Activated naive CD8-positive, alpha-beta T cell treated with anti-CD3 and anti-CD28 coated beads, Interleukin-2, amount 50 U/mL, for 16 hours (primary cell): ENCODE measurements at places on chromosomes 12 and 14.

GRCh38 chr14:68779761-68780323, 13.0 kb downstream of the ZFP36L1 start:
- DNase-seq, result no peak

GRCh38 chr14:64201921-64202545, 92.1 kb downstream of the ESR2 start:
- DNase-seq, result no peak

GRCh38 chr14:50800032-50800431, 30.9 kb downstream of the NIN start:
- DNase-seq, result no peak

DNA sequence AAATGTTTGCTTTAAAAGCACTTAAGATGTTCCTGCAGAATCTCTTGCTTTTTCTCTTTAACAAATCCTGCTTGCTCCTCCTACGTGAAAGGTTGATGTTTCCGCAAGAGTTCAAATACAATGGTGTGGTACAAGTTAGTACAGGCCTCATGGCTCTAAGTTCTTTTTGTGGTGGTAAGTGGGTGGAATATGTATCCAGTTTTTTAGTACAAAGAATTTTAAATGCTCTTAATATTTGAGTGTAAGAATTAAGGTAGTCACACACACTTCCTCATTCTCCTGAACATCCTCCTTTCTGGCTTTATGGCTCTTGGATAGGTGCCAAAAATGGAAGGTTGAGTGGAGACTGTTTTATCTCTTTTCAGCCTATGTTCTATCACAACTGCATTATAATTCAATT, 1.8 kb downstream of the OTOGL start:
- DNase-seq, result no peak

DNA sequence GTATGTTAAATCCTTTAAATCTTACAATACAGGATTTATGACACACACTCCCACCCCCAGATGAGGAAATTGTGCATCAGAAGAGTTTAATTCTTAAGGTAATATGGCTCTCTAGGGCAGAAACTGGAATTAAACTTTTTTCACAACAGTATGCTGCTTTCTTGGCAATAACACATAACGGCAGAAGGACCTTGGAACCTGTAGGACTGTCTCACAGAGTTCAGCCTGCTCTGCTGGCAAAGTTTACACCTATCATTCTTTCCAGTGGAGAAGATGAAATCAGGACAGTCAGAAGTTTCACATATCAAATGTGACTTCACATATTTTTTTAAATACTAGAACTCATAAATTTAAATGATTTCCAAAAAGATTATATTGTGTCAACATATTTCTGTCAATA, 30.6 kb upstream of the MYF6 start:
- no peak for DNase-seq

DNA sequence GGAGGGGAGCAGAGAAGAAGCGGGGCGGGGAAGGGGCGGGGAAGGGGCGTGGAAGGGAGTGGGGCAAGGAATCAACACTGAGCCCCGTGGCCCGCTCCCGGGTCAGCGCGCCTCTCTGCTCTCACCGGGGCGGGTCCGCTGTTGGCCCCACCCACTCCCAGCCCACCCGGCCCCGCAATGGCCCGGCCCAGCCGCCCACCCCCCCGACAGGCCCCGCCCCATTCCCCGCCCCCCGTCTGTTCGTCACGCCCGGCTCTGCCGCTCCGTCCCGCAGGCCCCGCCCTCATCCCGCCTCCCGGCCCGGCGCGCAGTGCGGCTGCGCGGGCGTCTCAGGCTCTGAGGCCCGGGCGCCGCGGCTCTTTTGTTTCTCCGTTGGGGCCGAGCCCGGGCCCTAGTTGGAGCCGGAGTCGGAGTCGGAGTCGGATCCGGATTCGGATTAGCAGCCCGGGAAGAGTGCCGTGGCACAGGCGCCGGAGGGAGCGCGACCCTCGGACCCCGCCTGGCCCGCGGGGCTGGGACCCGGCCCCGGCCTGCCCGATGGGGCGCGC, at the start of gene ULK1:
Gene ULK1, plus strand, starts transcription at position 310 of the 548 bp plus-strand sequence. CDS start 380 bp downstream, outside the sequence.
- peak; percentile 91 for DNase-seq

DNA sequence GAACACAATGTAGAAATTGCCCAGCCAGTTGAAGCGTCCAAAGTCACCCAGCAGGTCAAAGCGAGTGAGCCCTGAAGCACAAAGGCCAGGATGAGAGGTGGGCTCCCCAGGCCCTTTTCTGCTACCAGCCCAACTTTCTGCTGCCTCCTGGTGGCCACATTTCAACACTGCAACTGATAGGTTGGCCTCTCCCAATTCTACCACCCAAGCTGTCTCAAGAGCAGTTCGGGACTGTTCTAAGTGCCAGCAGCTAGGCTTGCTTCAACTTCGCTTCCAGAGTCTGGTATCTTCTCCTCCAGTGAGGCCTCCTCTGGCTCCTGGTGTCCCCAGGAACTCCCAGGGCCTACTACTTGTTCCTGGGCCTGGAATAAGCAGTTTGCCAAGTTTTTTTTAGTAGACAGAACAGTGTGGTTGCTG, 3.4 kb upstream of the DHH start:
- peak; percentile 42 for DNase-seq

DNA sequence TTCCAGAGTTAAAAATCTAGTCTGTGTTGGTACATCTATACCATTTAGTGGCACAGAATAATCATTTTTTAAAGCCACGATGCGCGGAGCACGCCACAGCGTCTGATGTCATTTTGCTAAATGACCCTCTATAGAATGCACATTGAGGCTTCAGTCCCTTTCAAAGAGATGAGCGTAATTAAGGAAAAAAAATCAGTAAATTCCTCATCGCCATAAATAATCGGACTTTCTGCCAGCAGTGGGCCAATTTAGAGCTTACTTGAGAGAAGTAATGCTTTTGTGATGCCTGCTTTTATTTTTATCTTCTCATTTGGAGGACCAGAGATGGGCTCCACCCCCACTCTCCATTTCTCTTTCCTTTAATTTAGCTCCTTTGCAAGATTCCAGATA, 4.0 kb downstream of the ASCL1 start:
- DNase-seq, result no peak

GRCh38 chr12:84117190-84117589, 795.4 kb downstream of the SLC6A15 start:
- DNase-seq, result no peak

DNA sequence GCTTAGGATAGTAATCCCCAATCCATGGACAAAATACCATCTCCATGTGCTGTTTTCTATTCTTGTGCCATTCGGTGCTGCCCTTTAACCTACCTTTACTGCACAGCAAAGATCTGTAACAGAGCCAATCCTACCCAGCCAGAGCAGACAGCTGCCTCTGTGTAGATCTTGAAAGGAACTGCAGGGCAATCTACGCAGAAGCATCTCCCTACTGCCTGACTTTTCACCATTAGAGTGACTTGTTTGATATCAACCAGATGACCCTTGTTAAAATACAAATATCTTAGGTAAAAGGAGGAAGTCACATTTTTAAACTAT, 33.9 kb upstream of the PPM1A start:
- DNase-seq, result no peak

DNA sequence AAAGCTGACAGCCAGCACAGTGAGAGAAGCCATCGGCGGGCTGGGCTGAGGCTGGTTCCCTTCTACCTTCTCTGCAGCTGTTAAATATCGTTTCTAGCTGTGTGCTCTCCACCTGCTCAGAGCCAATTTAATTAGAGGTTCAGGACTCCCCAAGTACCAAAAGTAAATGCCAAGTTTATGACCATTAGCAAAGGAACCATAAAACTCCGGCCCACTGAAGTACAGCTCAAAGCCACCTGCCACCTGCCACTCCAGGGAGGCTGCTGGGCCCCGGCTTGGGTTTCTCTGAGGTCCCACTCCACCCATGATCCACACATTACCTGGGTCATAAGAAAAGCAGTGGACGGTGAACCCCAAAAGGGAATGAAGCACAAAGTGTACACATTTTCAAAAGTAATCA, 272.8 kb downstream of the KSR2 start:
- DNase-seq, result no peak

- no peak for DNase-seq
Observed at GRCh38 chr12:119649202-119649808, 18.6 kb upstream of the PRKAB1 start.

DNA sequence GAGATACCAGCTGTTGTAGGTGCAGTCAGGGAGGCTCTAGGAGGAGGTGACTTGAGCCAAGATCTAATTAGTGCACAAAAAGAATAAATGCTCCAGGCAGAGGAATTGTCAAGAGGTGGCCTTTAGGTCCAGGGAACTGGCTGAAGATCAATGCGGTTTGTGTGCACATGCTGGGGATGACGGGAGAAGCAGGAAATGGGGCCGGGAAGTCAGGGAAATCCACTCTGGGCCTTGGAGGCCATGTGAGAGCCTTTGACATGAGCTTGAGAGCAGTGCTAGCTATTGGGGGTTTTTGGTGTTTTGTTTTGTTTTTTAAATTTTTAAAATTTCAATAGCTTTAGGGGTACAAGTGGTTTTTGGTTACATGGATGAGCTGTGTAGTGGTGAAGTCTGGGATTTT, 67.4 kb downstream of the MVK start:
- DNase-seq, result no peak

GRCh38 chr12:55443776-55444175, at the start of gene OR6C2:
OR6C2 (plus strand) TSS chr12:55444076; CDS start chr12:55452214, 8,138 bp downstream.
- DNase-seq, result no peak

DNA sequence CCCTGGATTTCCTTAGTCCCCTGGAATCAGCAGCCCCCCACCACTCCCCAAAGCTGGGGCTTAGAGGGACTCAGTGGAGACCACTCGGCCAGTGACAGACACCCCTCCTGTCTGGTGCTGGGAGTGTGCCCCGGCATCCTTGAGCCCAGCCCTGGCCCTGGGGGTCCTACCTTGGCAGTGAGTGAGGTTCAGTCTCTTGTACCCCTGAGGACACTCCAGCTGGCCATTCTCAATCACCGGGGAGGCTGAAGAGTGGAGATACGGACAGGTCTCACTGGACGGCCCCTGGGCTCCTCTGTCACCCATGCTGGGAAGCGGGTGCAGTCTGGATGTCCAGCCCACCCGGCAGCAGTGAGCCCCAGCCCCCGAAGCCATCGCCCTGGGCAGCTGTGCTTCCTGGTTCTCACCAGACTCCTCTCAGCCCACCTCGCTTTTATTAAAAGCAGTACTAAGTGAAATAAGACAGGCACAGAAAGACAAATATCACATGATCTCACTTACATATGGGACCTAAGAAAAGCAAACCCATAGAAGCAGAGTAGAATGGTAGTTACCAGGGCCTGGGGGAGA, 42.3 kb downstream of the ISCA2 start:
- DNase-seq, result no peak

- no peak for DNase-seq
Observed at GRCh38 chr12:41055875-41056577, 132.1 kb upstream of the PDZRN4 start.

DNA sequence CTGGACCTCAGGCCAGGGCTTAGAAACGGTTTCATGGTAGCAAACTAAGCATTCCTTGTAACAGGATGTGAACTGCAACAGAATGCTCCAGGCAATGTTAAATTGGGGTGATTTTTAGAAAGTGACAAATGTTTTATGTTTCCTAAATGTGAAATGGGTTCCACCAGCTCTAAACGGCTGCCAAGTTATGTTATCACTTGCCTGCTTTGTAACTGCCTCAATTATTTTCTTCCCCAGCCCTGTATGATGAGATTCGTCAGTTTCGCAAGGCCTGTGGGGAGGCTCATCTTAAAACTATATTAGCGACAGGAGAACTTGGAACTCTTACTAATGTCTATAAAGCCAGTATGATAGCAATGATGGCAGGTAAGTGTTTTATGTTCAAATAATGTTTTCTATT, 70.9 kb downstream of the DERA start:
- no peak for DNase-seq

DNA sequence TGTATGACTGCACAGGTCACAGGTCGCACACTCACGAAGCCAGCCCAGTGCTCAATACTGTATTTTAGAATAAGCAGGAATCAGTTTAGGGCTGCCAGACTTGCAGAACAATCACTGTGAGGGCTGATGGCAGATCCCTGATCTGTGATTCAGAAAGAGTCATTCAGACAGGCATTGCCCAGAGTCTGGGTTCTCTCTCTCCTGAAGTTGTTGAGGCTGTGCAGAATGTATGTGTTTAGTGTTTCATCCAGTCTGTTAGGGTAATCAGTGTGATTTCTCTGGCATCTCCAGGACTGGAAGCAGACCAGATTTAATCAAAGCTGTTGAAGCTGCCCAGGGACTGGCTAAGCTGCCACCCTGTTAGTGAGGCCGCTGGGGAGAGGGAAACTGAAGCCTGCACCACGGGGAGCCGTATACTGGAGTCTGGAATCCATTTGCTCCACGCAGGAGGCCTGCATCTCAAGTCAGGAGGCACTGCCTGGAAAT, 69.3 kb downstream of the ETV6 start:
- DNase-seq, result no peak

DNA sequence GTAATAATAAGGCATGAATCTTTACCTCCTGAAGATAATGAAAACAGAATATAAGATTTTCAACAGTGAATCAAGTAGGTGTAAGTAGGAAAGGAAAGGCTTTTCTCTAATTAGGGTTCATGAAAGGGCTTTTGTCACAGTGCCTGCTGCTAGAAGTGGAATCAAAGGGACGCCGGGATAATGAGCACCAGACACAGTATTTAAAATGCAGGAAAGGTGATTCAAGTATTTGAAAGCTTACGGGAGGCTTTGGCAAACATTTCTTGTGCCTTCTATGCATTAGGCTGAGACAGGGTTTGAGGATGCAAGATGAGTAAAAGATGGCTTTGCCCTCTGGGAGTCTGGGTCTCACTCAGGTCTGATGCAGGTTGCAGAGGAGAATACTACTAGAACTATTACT, 70.5 kb upstream of the ANO4 start:
- no peak for DNase-seq

- DNase-seq, result no peak
Observed at GRCh38 chr14:105292826-105293711, 7.7 kb downstream of the BRF1 start.

DNA sequence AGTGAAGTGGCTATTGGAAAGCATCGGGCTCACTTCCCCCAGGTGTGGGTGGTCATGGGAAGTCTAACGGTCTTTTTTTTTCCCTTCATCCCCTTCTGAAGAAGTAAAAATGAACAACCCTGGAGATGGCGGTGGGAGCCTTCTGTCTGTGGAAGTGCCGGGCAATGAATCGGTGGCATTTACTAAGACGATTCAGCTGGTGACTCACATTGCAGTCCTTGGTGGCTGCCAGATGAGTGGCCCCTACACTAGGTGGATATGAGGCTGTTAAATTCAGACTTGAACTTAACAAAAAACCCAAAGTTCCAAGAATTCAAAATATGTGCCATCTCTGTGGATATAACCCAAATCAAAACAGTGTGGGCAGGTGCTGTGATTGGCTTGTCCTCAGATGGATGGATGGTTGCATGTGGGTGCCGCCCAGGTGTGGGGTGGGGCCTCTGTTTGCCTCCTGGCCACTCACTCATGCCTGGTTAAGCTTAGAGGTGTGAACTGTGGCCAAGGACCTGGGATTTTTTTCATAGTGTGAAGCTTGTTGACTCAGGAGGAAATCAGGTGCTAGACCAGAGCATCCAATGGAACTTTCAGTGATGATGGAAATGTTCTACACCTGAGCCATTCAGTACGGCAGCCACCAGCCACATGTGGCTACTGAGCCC, 176.7 kb upstream of the NOS1 start:
- DNase-seq, result no peak
